ENCODE measurements at places on chromosomes 2 and 18.

DNA sequence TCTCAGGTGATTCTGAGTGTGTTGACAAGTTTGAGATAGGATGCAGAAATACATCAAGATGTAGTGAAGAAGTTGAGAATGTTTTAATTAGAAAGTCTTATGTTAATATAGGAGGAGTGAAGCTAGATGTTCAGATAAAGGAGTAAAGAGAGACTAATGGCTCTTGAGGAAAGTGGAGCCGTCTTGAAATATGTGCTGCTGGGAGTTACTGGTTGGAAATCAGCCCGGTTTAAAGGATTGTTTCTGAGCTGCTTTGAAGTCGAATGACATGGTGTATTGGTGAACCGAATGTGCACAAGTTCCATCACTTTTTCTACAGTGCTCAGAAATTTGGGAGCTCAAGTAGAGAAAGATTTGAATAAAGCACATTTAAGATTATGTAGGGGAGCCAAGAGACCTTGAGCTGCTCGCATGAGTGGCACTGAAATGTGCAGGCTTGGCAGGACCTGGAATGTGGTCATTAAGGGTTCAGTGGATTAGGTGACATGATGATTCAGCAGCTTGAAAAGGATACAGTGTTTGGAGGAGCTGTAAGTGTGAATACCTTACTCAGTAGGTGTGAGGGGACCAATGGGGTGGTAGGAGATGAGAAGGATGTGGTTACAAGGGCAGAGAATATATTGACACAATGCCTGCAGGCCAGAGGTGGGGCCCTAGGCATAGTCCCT, 68.6 kb downstream of the CAB39 start:
- DNase-seq = peak; percentile 28

- no peak for DNase-seq
These were observed 251.1 kb downstream of the SLC4A3 start for GRCh38 chr2:219878516-219878915.

GRCh38 chr2:113324684-113325160, 46.0 kb upstream of the PAX8 start:
- peak; percentile 51 for DNase-seq

DNA sequence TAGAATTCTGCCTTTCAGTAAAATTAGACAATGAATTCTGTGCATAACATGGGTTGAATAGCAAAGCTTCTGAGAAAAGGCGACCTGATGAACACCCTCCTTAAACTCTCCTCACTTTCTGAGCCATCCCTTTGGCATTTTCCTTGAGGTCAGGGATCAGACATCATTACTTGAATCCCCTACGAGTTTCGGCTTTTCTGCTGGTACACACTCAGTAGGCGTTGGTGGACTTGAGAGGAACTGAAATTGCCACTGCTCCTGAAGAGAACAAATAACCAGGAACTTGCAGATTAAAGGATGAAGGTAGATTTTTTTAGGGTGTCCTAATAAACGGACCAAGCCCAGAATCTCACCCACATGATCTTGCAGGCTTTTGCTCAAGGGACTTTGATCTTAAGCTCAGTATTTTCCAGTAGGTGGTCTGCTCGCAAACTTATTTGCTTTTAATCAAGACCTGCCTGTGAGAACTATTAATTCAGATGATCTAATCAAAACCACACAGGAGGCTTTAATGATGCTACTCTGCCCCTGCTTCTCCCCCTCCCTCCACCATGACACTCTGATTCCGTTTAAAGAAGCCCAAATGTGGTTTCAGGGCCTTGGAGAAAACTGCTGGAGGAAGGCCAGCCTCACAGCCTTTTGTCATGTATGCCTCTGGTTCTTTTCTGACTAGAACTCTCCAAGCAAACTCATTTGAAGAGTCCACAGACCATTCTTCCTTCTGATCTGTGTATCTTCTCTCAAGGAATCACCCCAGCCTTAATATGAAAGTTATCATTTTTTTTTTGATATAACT, 124.9 kb downstream of the PRKCE start:
- no peak for DNase-seq

DNA sequence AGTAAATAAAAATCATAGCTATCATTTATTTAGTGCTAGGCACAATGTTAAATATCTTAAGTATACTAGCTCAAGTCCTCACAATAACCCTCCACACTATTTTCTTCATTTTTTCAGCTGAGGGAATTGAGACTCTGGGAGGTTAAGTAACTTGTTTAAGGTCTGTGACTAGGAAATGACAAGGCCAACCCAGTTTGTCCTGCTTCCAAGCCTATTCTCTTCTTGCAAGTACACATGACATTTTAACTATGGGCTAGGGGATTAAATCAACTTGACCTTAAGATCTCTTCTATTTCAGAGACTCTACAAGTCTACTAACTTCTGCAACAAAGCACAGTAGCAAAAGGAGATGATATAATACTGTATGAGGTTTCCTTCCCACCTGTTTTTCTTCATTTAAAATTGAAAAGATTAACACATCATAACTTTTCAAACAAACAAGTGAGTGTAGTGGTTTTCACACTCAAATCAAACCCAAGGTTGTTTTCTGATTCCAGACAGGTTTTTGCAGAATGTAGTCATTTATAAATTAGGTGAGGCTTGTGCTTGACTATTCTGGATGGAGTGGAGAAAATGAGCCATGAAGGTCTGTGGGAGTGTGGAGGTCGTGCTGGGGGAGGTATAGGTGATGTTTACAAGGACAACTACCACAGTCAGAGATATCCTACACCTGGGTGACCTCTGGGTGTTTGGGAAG, 57.0 kb downstream of the CD28 start:
- DNase-seq = no peak

- DNase-seq = no peak
These were observed 443.7 kb downstream of the TNS1 start for GRCh38 chr2:217559084-217559483.

GRCh38 chr2:75494137-75494769, 66.5 kb downstream of the EVA1A start:
- no peak for DNase-seq

DNA sequence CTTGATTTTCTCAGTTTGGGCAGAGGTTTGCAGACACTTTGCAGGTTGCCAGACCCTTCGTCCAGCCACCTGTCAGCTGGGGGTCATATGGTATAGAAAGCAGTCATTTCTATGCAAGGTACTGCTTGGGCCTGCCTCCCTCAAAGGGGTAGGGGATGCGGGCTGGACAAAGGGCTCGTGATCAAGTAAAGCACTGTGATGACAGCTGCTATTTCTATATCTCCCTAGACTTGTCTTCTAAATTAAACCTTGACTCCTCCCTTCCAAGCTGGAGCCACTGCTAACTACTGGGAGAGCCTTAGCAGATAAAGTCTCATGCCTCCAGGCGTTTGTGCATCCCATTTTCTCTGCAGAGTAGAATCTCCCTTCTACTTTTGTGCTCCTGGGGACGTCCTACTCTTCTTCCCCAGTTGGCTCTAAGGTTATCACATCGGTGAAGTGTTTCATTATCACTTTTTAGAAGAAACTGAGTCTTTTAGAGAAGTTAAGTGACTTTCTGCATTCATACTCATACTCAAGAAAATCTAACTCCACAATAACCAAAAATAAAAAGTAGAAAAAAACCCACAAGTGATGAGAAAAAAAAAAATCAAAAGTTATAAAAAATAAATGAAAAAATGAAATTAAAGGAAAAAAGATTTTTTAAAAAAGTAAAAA, 710 bp upstream of the XRCC5 start:
- no peak for DNase-seq

- no peak for DNase-seq
These were observed 2.3 kb upstream of the VSNL1 start for GRCh38 chr2:17538022-17538843.

- DNase-seq = no peak
These were observed 165.7 kb upstream of the SLC14A2 start for GRCh38 chr18:45449418-45450227.

DNA sequence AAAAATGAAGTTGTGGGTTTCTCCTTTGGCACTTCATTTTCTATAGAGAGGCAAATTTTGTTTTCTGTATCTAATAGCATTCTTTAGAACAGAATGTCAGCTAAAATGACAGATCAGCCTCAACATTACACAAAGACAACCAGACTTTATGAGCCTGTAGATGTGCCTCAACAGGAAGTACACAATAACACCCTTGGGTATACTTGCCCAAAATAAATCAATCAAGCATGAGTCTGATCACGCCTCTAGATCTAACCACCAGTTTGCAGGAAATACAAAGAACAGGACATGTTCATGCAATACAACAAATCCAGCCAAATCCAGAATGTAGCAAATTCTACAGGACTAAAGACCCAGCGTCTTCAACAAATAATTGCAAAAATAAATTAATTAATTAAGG, 11.2 kb upstream of the DAPL1 start:
- no peak for DNase-seq

GRCh38 chr2:25062511-25062917, 20.6 kb downstream of the EFR3B start:
- no peak for DNase-seq

- DNase-seq = no peak
These were observed 59.0 kb downstream of the DYSF start for GRCh38 chr2:71512386-71512785.

DNA sequence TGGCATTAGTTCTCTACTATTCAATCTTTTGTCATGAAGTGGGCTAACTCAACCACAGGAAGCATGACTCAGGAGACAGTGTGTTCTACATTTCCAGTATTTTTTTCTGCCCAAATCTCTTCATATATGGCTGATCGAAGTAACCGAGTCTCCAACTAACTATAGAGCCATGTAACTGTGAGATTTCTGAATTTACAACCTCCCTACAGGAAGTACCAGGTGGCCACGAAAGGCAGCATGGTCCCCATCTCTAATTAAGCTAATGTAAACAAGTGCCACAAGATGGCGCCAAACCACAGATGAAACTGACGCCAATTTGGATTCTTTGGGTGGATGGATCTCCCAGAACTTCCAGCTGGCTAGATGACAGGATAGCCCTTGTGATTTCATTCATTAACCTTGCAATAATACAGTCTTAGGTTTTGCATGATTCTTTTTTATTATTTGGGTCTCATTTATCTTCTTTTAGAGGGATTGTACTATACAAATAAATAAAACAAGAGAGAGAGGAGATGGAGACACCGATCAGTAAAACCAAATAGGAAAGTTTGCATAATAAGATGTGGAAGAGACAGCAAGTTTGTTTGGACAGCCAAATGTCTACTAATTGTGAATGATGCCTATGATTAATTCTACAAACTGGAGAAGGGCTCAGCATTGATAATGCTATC, 18.3 kb upstream of the ARHGAP15 start:
- peak; percentile 55 for DNase-seq

DNA sequence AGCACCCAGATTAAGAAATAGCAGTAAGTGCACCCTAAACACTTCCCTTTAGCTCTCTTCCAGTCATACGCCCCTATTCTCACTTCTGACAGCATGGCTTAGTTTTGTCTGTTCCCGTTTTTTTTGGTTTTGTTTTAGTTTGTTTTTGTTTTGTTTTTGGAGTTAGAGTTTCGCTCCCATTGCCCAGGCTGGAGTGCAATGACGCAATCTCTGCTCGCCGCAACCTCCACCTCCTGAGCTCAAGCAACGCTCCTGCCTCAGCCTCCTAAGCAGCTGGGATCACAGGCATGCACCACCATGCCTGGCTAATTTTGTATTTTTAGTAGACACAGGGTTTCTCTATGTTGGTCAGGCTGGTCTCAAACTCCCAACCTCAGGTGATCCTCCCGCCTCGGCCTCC, 2067.7 kb downstream of the SUCLG1 start:
- DNase-seq = no peak

GRCh38 chr2:164275659-164276058, 345.6 kb downstream of the GRB14 start:
- no peak for DNase-seq

DNA sequence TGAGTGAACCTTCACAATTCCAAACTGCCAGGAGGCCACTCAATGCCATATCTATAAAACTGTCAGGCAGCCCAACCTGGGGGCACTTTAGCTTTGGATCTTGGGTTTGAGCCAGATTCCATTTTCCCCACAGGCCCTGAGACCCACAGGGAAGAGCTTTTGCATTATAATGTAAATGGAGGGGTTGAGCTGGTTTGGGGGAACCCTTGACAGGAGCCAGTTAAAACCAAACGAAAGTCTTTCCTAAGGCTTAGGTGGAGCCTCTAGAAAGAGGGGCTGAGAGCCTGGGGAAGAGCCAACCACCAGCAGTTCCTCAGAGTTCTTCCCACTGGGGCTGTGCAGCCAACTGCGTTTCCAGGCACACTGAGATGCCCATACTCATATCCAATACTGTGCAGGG, 42.7 kb downstream of the BCL11A start:
- no peak for DNase-seq

- DNase-seq = no peak
These were observed 154.7 kb upstream of the GALNT13 start for GRCh38 chr2:153717060-153717459.

- DNase-seq = no peak
These were observed 23.0 kb downstream of the INPP5D start for GRCh38 chr2:233082931-233083755.

- no peak for DNase-seq
These were observed 164.8 kb upstream of the STK17B start for GRCh38 chr2:196336207-196336606.

DNA sequence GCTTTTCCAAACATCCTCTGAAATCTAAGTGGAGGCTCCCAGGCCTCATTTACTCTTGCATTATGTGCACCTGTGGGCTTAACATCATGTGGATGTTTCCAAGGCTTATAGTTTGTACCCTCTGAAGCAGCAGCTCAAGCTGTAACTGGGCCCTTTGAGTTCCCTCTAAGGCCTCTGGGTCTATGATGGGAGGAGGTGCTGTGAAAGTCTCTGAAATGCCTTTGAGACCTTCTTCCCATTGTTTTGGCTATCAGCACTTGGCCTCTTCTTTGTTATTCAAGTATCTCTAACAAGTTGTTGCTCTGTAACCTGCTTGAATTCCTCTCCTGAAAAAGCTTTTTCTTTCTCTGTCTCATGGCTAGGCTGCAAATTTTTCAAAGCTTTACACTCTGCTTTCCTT, 58.1 kb upstream of the MYT1L start:
- no peak for DNase-seq

DNA sequence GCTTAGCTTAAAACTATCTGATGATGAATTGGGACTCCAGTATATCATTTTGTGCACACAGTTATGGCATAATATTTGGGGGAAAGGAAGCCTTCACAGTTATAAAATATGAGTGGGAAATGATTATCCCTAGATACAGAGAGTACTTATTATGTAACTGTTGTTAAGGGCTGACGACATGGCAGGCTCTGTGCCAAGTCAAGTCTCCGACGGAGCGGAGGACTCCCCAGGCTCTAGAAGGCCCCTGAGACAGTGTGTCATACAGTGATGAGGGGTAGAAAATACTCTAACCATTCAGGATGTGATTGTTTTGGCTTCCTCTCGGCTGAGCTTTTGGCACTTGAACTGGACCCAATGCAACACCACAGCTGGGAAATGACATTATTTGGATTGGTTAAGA, 211.8 kb downstream of the SLC8A1 start:
- DNase-seq = no peak

- peak; percentile 88 for DNase-seq
These were observed 774 bp downstream of the MSH6 start for GRCh38 chr2:47783486-47784351.

GRCh38 chr2:233448220-233448559, 93.9 kb downstream of the DGKD start:
- no peak for DNase-seq

DNA sequence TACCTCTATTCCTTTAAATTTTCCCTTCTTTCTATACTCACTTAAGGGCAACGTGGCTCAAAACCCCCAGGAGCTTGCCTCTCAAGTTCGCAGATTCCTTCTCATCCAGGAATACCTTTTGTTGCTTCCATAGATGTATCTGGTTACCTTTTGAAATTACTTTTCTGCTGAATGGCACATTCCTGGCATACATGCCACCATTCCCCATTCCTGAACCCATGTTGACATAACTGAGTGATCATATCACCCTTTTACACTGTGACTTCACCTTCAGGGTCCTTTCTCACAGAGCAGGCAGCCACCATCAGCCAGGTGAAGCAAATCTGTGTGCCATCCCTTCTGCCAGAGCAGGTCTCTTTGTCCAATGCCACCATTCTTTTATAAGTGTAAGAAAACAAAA, 615.8 kb downstream of the ARHGAP15 start:
- no peak for DNase-seq

Data from CD4-positive, alpha-beta T cell (primary cell).